ENCODE measurements at places on chromosomes 1 and 21.

DNA sequence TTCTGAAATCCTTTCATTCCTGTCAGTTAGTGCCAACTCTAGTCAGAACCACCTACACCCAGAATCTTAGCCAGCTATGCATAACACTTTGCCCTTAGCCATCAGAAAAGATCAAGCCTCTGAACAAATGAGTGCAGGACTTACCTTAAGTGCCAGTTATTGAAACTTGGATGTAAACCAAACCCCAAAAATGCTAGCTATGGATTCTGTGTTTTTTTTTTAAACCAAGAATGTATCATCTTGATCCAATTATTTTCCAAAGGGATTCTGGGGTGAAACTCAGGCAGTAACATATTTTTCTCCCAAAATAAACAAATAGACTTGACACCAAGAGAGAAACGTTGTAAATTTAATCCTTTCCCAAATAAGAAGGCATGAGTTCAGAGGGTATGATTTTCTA is 538.6 kb upstream of the ADAMTS5 start:
- DNase-seq: no peak

DNA sequence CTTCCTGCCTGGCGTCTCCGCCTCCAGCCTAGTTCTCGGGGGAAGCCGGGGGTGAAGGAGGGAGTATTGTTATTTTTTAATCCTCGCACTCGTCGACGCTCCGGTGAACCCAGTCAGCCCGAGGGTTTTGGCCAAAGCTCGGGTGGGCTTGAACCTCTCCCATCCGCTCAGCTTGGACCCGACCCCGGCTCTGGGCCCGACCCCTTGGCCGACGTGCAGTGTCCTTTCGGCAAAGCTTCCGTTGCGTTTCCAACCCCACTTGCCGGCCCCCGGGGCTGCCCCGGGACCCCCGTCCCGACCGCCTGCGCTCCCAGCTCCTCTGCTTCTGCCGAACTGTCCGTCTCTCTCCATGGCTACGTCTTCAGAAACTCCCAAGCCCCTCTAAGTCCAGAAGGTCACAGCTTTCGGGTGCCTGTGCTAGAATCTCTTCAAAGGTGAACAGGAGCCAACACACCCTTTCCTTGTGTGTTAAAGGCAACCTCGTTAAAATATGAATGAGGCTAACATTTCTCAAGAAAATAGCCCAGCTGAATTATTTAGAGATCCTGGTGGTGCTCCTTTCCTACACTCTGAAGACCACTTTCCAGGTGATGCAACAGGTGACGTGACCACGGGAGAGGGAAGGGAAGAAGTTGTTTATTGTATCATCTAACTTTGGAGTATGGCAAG is 647 bp downstream of the DESI2 start:
- no peak for DNase-seq

- peak; percentile 43 for DNase-seq
Measured at GRCh38 chr1:234980645-234981396, 147.8 kb downstream of the TOMM20 start.

- DNase-seq: no peak
Measured at GRCh38 chr1:68955424-68955823, 458.5 kb upstream of the DEPDC1 start.

DNA sequence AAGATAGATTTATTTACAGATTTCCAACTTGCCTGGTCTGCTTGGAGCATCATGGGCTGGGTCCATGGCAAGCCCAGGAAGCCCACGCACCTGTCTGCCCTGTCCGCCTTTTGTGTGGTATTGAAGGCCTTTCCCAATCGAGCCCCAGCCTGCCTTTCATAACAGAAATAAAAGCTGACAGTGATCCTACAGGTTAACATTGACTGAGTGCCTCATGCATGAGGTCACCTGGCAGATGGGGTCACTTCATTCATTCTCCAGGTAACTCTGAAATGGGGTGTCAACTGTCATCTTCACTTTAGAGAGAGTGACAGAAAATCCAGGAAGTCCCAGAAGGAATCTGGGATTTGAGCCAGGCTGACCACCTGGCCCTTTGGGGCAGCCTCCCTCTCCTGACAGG is 36.3 kb upstream of the CASZ1 start:
- DNase-seq: no peak

DNA sequence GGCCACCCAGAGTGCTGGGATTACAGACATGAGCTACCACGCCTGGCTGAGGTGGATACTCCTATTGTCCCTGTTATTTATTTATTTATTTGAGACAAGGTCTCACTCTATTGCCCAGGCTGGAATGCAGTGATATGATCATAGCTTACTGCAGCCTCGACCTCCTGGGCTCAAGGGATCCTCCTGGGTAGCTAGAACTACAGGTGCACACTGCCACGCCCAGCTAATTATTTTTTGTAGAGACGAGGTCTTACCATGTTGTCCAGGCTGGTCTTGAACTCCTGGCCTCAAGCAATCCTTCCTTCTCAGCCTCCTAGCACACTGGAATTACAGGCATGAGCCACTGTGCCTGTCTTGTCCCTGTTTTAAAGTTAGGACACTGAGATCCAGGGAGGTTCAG is 5.2 kb downstream of the LDLRAP1 start:
- no peak for DNase-seq

DNA sequence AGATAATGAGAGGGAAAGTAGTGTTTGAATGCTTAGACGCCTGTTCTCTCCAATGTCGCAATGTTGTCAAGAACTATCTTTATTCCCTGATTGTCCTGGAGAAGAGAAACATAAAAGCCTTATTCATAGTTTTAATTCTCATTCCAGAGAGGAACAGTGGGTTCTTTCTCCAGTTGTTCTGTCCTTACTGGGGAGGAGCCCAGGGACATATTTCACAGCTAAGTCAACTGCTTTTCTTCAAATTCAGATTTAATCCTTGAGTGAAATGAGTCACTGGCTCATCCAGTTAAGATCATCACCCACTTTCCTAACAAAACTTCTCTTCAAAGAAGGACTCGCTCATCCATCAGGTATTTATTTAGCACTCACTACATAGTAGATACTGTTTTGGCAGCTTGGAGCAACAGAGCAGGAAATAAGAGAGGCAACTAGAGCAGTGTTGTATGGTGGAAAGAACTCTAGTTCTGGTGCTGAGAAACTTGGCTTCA is 365.7 kb upstream of the USP24 start:
- DNase-seq: no peak
